Stimulated activated CD4-positive, alpha-beta T cell treated with anti-CD3 and anti-CD28 coated beads, Interleukin-4, amount 100 ng/mL, for 1 hour (primary cell): ENCODE measurements at places on chromosomes 16 and 17.

GRCh38 chr17:2952174-2952845 is 111.1 kb downstream of the OR1D5 start:
- DNase-seq = no peak

GRCh38 chr16:80569440-80570105 is 28.8 kb downstream of the DYNLRB2 start:
- peak; percentile 70 for DNase-seq

DNA sequence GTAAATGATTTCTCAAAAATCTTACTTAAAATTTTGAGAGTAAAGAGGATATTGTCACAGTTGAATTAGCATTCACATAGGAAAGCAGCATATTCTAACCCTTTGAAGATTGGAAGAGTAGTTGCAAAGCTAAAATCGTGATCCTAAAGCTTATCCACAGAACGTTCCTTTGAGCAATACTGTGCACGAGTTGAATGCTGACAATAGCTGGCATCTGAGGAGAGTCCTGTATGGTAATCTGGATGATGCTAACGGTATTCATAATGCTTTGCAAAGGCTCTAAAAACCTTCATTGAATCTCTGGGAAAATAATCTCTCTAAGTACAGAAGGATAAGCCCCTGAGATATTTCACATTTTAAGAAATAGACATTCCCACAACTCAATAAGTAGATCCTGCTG is 354.6 kb downstream of the CDH8 start:
- no peak for DNase-seq

DNA sequence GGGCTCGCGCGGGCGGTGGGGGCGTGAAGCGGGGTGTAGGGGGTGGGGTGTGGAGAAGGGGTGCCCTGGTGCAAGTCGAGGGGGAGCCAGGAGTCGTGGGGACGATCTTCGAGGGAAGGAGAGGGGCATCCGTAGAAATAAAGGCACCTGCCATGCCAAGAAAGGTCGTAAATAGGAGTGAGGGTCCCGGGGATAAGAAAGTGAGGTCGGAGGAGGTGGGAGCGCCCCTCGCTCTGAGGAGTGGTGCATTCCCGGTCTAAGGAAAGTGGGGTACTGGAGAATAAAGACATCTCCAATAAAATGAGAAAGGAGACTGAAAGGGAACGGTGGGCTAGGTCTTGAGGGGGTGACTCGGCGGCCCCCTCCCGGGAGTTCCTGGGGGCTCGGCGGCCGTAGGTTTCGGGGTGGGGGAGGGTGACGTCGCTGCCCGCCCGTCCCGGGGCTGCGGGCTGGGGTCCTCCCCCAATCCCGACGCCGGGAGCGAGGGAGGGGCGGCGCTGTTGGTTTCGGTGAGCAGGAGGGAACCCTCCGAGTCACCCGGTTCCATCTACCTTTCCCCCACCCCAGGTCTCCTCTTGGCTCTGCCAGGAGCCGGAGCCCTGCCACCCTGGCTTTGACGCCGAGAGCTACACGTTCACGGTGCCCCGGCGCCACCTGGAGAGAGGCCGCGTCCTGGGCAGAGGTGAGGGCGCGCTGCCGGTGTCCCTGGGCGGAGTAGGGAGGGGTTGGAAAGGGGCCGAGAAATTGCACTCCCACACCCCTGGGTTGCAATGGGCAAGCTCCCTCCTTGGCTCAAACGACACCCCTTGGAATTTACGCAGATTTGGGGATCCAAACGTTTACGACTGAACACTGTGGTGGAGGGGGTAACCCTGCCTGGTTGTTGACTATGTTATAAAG is 888 bp downstream of the CDH1 start:
- DNase-seq = peak; percentile 9

GRCh38 chr16:83727018-83727417 is 80.8 kb upstream of the HSBP1 start:
- no peak for DNase-seq

- no peak for DNase-seq
These were observed 73.6 kb upstream of the HAS3 start for GRCh38 chr16:69031877-69032301.

GRCh38 chr16:55204069-55204468 is 119.9 kb upstream of the IRX6 start:
- no peak for DNase-seq

- DNase-seq = no peak
These were observed 8.1 kb downstream of the SLC5A11 start for GRCh38 chr16:24853830-24854229.

GRCh38 chr17:57634713-57635465 is 110.2 kb downstream of the CCDC182 start:
- no peak for DNase-seq

DNA sequence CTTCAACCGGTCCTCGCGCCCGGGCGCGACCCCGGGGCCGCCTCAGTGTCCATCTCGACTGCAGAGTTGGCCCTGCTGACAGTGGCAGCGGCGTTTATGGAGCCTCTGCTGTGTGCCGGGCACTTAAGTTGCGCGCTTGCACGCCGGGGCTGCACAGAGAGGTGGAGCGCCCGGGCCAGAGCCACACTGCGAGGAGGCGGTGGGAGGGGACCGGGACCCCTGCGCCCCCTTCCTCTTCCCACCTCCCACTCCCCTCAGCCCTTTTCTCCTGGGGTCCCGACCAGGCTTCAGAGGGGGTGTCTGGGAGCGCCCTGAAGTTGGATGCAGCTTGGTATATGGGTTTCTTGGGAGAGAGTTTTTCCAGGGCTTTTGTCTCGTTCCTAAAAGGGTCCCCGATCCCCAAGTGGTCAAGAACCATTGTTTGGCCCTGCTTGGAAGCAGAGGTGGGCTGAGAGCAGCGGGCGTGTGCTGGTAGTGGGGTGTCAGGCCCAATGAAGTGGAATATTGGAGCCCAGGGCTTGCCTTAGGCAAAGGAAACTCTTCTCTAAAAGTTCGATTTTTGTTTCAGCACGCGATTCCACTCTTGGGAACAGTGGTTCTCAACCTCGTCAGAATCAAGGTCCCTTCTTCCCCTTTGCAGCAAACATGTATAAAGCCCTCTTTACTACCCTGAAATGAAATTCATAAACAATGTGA is 605 bp downstream of the MRTFB start:
- DNase-seq = no peak

GRCh38 chr16:3618769-3619141 is 7.3 kb upstream of the SLX4 start:
- DNase-seq = no peak

GRCh38 chr16:17940584-17941364 is 395.8 kb downstream of the NPIPA8 start:
- DNase-seq = no peak

- no peak for DNase-seq
These were observed 8.3 kb upstream of the CHD3 start for GRCh38 chr17:7880076-7880868.

DNA sequence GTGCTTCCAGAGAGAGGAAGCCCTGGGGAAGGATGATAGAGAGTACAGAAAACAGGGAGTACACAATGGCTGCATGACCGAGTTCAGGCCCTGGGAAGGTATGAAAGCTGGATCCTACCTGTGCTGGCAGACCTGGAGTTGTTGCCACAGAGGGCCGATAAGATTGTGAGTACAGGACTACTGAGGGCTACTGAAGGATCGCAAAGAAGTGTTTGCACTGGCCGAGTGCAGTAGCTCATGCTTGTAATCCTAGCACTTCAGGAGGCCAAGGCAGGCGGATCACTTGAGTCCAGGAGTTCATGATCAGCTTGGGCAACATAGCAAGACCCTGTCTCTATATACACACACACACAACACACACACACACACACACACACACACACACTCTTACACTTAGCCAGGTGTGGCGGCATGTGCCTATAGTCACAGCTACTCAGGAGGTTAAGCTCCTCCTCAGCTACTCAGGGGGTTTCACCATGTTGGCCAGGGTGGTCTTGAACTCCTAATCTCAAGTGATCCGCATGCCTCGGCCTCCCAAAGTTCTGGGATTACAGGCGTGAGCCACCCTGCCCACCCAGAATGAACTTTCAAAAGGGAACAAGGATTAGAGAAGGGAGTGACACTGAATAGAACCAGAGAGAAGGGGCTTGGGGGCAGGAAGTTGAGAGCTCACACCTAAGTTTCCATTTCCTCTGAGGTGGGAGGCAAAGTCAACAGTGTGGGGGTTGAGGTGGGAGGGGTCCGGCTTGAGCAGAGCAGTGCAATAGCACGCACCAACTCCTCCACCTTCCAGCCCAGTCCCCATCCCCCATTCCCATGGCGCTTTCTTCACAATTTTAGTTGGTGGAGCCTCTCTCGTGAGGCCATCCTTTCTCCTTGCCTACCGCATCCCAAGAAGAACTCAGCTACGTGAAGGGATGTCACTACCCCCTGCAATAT is 7.5 kb downstream of the SCIMP start:
- no peak for DNase-seq
